ENCODE measurements at places on chromosomes 2 and 18.

- DNase-seq, result no peak
These were observed 24.2 kb upstream of the SCYGR1 start for GRCh38 chr2:227411990-227412350.

- DNase-seq, result no peak
These were observed 607.4 kb downstream of the CBLN2 start for GRCh38 chr18:71936744-71937143.

DNA sequence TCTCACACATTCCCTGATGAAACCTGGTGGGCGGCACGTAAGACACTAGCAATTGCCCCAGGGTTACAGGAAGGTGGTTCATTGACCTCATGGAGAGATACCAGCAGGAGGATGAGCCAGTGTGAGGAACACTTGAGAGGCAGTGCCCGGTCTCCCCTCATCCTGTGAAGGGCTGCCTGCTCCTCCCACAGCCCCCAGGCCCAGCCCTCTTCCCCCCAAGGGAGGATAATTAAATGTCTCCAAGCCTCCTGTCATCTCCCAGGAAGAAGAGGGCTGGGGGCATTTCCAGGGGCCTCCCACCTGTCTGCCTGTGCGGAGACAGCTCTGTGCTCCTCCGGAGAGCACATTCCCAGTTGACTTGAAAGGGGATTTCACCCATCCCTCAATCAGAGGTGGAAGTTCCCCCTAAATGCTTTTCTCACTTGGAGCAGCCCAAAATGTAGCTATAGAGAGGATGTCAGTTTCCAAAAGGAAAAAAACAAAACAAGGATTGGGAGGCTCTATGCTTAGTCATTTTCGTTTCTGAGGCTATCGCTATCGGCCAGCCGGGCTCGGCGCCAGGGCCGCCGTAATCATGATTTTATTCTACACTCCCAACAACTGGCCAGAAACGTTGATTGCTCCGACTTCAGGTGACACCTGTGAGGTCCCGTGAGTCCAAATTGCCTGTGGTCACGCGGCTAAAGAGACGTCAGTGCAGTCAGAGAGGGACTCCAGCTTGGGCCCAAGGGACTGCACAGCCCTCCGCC lies 7.1 kb downstream of the KCNF1 start:
- no peak for DNase-seq

DNA sequence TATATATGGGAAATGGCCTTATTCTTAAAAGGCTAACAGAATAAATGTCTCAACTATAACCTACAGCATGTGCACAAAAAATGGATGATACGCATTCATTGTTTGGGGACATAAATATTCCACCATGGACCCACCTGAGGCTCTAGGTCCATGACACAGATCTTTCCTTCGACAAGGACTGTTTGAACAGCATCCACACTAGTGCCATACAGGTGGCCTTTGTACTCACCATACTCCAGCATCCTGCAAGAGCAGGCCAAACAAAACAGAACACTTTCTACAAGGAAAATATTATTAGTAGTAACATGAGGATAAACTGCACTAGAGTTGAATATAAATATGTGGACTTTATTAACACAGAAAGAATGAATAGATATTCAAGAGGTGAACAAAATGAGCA lies 6.1 kb upstream of the TMEM237 start:
- DNase-seq, result no peak

DNA sequence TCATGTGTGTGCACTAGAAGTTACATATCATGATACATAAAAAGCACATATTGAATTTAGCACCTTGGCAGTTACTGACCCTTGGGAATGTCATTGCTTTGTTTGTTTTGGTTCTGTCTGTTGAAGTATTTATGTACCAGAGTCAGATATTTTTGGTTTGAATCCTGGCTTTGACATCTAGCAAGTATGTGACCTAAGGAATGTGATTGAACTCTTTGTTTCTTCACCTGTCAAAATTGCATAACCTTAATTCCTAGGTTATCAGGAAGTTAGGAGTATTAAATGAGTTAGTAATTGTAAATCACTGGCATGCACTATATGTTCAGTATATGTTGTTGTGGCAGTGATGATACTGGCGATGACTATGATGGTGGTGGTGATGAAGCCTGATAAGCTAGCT lies 1003.5 kb upstream of the NRXN1 start:
- DNase-seq, result no peak

GRCh38 chr2:7984693-7985353 lies 697.0 kb upstream of the ID2 start:
- DNase-seq, result no peak

- no peak for DNase-seq
These were observed 571.3 kb upstream of the CNTNAP5 start for GRCh38 chr2:123453772-123454171.

DNA sequence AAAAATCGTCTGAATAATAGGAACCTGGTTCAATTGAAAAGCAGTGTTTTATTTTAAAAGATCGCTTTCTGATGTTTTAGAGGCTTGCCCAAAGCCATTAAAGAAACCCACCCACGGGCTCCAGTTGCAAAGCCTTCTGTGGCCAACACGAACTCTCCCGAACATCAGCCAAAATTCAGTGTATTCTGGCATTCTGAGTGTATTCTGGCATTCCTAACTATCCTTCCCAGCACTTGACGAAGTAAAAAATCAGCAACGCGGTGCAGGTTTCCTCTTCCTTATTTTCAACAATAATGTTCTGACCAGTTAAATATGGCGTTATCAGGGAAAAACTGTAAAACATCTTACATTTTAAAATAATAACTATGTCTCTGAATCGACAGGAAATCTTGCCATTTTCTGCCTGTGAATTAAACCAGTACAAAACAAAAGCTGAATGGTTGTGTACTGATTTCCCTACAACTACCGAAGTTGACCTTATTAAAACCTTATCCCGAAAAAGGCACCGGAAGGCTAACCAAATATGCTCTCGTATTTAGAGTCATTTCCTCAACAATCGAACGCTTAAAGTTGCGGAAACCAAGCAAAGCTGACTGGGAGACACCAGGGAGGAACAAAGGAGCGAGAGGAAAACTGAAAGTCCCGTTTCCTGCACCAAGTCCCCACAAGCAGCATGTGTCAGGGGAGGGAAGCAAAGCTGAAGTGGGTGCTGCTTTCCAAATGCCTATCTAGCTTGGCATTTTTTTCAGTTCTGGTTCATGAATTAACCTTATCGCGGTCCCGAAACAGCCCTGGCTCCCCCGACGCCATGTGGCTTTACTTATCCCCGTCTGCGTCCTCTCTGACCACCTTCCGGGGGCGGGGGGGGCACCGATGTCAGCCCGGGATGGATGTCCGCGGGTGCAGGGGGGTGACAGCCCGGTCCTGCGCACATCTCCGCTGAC lies 44.3 kb downstream of the ZNF516 start:
- peak; percentile 77 for DNase-seq

DNA sequence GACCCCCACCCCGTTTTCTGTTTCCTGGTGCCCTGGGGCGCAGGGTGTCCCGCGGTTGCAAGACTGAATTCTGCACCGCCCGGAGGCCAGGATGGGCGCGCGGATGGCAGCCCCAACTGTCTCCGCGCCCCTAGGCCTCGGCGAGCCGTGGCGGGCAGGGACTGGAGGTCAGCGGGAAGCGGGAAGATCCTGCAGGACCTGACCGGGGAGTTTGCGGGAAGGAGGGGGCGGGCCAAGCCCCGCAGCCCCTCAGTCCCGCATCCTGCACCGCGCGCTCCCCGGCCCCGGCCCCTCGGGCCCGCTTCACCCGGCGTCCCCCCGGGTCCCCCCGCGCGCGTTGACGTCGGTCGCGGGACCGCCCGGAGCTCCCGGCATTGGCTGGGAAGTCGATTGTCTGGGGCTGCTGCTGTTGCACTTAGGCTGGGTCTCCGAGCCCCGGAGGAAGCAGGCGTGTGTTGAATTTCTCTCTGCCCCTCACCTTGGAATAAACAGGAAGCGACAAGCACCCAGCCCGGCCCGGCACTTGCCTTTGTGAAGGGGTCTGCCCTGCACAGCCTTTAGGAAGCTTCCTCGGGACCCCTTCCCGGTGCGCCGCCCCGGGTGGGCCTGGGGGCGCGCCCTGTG lies at the start of gene LDLRAD4:
Gene LDLRAD4 (plus strand): TSS at position 393 of the 624 bp plus-strand sequence.
- peak; percentile 27 for DNase-seq

DNA sequence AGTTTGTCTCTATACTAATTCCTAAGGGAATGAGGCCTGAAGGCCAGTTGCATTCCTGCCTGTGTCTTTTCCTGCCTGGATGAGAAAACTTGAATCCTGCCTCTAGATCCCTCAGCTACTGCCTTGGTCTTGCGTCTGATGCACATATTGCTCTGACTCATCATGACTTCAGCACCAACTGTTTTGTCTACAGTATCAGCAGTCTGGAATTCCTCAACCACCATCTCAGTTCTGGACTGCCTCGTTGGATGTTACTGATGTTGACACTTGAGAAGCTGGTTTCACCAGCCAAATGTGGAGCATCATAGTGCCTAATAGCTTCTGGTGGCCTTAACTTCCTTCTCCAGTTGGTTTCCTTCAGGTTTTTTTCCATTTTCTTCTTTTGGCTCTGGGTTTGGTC lies 211.0 kb downstream of the CTNNA2 start:
- DNase-seq, result peak; percentile 90
